ENCODE measurements at places on chromosomes 4 and X.

DNA sequence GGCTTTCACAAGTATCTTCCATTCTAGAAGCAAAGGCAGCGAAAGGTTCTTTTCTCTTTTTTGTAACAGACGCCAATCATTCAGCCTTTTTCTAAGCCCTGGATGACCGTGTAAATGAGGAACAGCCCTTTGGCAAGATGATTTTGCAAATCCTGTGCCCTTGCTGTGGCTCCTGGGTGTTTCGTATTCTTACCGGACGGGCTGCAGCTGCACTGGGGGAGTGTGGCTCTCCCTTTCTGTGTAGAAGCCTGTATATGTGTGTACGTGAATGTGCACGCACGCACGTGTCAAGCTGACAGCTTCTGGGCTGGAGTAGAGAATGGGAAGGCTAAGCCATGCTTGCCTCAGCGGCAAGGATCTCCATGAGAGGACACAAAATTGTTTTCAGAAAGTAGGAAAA, 8.2 kb downstream of the GRPEL1 start:
- no peak for DNase-seq

DNA sequence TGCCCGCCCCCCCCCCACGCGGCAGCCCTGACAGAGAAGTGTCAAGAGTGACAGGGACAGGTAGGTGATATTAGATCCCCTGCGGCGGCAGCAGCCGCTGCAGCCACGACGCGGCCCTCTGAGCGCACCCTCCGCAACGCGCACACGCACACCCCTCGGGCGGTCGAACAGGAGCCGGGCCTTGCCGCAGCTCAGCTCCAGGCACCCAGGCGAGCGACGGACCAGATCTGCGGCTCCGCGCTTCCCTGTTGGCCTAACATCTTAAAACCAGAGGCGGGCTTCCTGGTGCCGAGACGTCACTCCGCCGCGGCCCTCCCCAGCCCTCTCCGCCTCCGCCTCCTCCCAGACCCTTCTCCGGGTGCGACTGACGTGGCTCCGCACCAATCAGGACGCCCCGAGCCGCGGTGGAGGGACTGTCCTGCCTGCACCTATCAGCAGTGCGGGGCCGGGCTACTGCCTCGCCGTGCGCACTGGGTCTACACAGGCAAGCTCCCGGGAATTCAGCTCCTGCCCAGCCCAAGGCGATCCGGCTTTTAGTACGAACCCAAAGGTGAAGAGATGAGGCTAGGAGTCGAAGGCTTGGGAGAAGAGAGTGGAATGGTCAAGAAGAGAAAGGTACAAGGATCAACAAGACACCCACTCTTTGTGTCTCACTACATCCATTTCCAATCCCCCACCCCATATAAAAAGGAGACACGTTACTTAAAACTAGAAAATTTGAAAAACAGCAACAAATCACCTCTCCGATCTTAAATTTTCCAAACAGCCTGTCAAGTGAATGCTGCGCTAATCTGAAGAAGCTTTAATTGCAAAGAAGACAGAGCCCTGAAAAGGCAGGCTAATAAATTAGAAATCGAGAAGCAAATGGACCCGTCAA, at the start of gene PITX2:
TSS of gene PITX2 (minus strand) at position 237 of the 877 bp plus-strand sequence. CDS start 617 bp downstream, outside the sequence.
- peak; percentile 68 for DNase-seq

GRCh38 chr4:90281541-90282355, 154.6 kb downstream of the CCSER1 start:
- no peak for DNase-seq

DNA sequence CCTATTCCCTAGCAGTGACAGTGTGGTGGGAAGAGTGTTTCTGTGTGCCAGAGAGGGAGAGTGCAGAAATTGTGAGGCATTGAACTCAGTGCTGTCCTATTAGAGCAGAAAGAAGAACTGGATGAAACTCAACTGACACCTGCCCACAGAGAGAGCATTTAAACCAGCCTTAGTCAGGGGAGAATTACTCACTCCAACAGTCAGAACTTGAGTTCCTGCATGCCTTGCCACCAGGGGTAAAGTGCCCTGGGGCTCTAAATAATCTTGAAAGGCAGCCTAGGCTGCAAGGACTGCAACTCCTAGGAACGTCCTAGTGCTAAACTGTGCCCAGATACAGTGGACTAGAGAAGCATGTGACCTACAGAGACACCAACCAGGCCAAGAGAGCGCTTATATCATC, 12.8 kb downstream of the CYSLTR1 start:
- DNase-seq, result no peak

- DNase-seq, result no peak
These were observed 334.7 kb downstream of the PPP1R2C start for GRCh38 chrX:42443267-42443666.

DNA sequence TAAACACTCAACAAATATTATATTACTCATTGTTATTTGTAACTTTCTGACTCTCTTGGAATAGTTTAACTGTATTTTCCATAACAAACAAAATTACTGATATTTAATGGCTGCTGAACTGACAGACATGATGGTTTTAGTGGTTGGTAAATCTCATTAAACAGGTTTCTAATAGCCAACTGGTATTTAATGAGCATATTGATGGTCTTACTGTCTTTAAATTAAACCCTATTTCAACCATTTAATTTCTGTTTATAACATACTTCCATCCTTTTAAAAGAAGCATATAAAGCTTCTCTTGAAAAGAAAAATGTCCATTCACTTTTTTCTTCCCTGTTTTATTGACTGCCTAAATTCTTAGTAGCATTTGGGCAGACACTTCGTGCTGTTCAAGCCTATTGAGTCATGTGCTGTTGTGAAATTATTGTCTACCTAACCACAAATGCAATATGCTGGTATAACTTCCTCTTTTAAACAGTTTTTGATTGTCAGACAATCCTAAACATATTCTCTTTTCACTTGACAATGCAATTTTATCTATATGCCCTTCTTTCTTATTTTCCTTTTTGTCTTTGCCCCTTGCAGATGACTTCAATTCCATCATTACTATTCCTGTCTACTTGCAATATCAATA, 163.9 kb upstream of the SLC7A11 start:
- no peak for DNase-seq

DNA sequence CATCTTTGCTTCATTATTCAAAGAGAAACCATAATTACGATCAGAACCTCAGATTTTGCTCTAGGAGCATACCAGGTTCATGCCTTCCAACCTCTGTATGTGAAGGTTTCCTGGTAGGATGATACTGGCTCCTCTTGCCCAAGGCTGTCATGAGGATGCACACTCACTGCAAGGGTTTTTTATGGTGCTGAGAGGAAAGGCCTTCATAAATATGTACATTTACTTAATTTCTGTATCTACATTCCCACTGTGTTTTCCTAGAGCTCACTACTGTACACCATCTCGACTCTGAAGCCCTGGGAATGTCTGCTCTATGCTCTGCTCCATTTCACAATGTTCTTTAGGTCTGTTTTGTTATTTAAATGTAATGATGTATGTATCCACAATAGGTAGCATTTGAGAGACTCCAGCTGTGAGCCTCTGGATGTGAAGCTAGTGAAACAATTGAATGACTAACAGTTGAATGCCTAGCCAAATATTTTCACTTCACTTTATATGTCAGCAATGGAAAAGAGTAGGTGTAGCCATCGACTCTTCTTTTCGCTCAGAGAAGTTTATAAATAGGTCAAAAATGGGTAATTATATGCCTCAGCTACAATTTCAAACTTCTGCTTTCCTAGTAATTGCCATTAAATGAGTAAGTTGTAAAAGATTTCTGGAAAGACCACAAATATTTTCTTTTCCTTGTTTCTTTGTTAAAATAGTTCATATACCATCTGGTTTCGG, 228.0 kb downstream of the PALLD start:
- DNase-seq, result no peak

DNA sequence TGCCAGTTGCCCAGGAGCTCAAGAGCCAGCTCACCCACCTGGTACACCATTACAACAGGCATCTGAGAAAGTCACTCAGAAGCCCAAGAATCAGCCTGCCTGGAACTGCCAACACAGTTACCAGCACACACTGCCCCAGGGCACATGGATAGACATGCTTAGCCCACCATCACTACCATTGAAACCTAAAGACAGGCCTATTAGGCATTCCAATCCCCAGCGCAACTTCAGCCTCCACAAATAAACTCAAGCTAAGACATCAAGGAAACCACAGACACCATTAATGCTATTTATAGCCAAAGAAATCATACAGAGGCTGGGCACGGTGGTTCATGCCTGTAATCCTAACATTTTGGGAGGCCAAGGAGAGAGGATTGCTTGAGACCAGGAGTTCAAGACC, 42.3 kb downstream of the ATRX start:
- DNase-seq, result no peak

- peak; percentile 61 for DNase-seq
These were observed 49.6 kb downstream of the LNX1 start for GRCh38 chr4:53541577-53542206.

DNA sequence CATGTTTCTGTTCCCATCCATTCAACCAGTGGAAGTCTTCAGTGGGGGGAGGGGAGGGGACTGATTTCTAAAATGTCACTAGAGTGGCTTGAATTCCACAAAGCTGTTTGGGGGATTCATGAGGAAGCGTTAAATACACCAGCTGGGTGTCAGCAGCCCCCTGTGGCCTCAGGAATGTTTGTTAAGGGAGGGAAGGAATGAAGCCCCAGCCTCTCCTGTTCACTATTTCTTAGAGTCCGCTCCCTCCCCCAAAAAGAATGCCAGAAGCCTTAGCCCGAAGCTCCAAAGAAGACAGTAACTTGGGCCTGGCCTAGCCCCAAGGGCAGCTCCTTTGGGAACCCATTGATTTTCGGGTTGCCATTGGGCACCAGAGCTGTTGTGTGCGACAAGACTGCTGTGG, 3.3 kb downstream of the SHROOM2 start:
- no peak for DNase-seq
